ENCODE measurements at places on chromosomes 11 and 22.

DNA sequence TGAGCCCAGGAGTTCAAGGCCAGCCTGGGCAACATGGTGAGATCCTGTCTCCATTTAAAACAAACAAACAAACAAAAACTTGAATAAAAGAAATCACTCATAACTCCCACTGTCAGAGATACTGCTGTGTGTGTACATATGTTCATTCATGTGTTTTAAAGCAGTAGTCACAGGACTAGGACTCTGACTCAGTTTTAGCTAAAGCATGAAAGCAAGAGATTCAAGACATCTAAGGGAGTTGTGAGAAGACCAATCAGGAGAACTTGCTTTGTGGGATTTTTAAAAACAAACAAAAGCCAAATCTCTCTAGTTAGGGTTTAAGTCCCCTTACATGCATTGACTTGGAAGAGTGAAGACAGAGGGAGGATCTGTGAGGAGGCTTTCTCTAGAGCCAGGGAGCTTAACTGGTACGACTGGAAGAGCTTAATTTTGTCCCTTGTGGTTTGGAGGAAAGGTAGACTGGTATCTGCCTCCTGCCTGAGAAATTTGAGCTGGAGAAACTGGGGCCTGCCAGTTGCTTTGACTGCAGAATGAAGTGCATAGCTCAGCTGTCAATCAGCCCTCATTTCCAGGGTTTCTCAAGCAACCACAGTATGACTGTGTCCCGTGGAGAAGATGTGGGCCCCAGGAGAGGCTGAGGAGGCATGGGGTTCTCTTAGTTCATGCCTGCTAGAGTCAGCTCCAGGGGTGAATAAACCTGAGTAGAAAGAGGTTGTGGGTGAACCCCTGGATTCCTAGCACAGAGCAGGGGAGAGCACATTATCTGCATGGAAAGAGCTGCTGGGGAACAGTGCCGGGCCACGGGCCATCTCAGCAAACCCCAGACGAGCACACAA is 30.6 kb downstream of the EXPH5 start:
- peak; percentile 8 for DNase-seq

DNA sequence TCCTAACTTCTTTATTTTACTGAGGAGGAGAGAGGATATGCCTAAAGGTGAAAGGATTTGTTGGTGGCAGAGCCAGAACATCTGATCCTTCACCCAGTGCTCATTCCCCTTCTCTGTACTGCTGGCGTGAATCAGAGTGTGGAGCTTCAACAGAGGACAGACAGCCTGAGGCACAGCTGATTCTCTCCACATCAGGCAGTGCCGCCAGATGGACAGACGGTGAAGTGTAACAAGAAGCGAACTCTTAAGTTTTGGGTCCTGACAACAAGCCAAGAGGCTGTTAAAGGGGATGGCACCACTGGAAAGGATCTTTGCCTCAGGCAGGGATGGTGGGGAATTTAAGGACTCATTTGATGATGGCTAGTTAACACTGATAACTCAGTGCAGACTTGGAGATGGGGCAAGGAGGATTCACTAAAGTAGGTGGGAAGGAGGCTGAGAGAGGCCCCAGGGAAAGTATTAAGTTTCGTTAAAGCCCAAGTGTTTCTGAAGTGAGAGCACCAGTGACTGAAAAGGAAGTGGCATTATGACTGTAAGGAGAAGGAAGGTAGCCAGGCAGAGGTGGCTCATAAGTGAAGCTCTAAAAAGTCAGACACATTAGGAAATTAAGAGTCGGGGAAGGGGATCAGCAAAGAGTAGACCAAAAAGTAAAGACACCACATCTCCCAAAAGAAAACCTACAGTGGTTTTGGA is 81.3 kb downstream of the CLPB start:
- DNase-seq = peak; percentile 83

DNA sequence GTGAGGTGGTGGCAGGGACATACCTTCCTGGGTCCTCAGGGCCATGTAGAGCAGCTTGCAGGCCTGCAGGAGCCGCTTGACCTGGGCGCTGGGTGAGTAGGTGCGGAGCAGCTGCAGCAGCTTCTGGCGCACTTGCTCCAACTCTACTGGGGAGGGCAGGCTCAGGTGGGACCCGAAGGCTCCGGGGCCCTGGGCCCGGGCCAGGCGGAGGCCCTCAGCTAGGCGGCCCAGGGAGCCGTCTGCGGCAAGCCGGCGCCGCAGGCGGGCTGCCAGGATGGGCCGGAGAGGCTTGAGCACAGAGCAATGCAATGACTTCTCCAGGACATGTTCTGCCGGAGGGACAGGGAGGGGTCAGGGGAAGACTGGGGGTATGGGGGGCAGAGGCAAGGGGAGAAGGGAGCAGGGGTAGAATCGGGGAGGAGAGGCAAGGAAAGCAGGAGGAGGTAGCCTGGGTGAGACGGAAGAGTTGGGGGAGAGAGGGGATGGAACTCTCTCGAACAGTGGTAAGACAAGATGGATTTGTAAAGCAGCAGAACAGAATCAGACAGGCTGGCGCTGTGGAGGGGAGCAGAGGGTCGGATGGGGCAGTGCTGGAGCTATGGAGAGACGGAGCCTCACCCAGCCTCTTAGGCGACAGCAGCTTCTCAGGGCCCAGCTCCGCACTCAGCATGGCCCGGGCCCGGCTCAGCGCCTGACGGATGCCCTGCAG is 2.2 kb downstream of the RIN1 start:
- no peak for DNase-seq

- DNase-seq = no peak
These were observed 25.9 kb downstream of the PIWIL4 start for GRCh38 chr11:94593030-94593429.

DNA sequence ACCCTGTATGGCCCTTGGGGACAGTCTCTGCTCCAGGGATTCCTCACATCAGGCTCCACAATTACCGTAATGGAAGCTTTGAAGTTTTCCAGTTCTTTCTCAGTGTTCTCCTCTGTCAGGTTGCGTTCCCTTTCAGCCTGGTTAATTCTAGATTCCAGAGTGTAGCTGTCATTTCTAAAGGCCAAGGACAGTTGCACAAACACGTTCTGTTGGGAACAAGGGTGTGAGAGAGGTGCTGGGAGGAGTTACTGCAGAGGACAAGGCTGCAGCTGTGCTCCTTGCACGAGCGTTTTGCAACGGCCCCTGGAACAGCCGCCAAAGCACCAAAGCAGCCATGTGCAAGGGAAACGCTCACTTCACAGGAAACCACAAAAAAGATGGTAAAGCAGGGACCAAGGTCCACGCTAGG is 35.9 kb upstream of the LYVE1 start:
- peak; percentile 64 for DNase-seq

DNA sequence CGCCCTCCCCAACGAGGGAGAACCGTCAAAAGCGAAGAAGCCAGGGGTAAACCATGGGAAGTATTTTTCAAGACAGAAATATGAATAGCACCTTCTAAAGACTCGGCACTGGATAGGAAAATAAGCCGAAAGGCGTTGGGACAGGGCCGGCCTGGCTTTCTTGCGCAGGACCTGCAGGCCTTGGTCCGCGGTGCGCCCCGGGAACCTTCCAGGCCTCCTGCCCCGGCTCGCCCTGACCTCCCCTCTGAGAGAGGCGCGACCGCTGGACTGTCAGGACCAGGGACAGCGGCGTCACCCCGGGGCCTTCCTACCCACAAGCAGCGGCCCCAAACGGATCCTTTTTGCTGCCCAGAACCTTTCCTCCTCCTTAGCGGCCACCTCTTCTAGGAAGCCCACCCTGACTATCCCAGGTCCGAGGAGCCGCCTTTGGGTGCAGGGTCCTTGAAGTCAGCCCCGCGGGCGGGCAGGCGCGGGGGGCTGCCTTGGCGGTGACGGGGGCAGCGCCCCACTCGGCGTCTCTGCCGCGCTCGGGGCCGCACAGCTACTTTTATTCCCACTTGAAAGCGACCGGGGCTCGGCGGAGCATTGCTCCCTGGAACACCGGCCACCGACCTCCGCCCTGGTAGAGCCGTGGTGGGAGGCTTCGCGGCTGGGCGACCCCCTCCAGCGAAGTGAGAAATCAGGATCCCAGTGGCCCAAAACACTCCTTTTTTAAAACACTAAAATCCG is 650 bp upstream of the MAPK11 start:
- peak; percentile 62 for DNase-seq

GRCh38 chr11:81301166-81301830 is 1432.4 kb downstream of the FAM181B start:
- DNase-seq = no peak

DNA sequence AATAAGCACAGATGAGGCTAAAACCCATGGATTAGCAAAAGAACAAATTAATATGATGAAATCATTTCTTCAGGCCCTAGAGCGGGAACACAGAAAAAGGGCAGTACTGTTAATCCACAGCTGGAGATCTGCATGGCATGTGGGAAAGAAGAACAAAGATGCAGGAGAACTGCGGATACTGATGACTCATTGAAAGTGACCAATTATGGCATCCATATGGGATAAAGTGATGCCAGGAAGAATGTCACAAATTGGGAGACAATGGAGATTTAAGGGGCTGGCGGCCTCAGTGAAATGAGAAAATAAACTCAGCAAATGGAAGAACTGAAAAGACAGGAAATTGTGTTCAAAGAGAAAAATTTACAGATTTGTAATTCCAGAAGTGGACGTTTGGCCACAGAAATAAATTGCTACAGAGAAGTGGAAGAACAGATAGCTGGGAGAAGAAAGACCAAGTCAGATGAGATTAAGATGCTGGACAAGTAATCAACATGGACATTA is 39.4 kb downstream of the SIK3 start:
- peak; percentile 58 for DNase-seq

- no peak for DNase-seq
These were observed 3.3 kb upstream of the WNT7B start for GRCh38 chr22:45980268-45980570.

DNA sequence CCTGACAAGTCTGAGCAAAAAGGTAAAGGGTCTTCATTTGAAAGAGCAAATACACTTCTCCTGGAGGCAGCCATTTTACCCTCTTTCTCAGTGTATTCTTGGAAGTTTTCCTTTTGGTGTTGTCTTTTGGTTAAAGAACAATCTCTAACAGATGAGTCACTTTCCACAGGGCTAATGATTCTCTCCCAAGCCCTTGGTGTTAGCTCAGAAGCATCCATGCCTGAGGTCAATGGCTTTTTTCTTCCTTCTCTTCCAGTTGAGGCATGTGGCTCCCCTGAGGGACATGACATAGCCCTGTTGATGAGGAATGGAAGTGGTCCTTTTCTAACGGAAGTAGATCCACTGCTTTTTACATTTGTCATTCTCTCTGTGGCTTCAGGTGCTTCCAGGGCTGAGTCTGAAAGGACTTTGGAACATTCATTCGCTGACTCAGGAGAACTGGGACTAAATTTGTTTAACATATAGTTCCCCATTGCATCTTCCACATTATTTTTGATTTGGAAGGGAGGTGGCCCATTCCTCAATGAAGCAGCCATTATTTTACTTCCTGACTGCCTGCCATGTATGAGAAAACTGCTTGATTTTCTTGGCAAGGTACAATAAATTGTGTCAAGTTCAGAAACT is 13.8 kb upstream of the POGLUT3 start:
- peak; percentile 42 for DNase-seq

- DNase-seq = peak; percentile 20
These were observed at the start of gene SYT9 for GRCh38 chr11:7251836-7252682. Gene SYT9 (plus strand): TSS chr11:7251904. CDS start chr11:7252187, 283 bp downstream.

DNA sequence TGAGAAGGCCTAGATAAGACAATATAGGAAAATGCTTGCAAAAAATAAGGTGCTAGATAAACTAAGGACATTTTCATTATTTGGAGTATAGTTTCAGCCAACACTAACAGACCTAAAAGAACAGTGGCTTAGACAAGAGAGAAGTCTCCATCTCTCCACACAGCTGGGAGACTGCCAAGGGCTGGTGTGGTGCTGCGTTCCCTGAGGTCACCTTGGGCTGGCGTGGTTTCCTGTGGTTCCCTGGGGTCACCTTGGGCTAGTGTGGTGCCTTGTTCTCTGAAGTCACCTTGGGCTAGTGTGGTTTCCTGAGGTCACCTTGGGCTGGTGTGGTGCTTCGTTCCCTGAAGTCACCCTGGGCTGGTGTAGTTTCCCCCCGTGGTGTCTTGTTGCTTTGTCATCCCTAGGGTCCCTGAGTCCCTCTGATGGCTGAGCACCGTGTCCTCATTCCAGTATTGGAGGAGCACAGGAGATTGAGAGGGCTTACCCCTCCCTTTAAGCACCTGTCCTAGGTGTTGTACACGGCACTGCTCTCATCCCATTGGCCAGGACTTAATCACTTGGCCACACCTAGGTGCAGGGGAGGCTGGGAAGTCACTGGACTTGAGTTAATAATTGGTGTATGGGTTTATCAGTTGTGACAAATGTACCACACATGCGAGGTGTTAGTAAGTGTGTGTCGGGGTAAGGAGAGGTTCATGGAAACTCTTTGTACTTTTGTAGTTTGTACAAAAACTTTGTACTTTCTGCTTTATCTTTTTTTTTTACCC is 14.9 kb downstream of the SAMM50 start:
- no peak for DNase-seq

GRCh38 chr11:76728227-76728626 is 54.9 kb upstream of the TSKU start:
- no peak for DNase-seq

- DNase-seq = no peak
These were observed 11.5 kb downstream of the CHADL start for GRCh38 chr22:41229215-41229614.

- no peak for DNase-seq
These were observed 42.6 kb downstream of the TST start for GRCh38 chr22:36976606-36977005.

GRCh38 chr11:6911948-6912347 is 8.9 kb upstream of the OR2D3 start:
- DNase-seq = peak; percentile 34

DNA sequence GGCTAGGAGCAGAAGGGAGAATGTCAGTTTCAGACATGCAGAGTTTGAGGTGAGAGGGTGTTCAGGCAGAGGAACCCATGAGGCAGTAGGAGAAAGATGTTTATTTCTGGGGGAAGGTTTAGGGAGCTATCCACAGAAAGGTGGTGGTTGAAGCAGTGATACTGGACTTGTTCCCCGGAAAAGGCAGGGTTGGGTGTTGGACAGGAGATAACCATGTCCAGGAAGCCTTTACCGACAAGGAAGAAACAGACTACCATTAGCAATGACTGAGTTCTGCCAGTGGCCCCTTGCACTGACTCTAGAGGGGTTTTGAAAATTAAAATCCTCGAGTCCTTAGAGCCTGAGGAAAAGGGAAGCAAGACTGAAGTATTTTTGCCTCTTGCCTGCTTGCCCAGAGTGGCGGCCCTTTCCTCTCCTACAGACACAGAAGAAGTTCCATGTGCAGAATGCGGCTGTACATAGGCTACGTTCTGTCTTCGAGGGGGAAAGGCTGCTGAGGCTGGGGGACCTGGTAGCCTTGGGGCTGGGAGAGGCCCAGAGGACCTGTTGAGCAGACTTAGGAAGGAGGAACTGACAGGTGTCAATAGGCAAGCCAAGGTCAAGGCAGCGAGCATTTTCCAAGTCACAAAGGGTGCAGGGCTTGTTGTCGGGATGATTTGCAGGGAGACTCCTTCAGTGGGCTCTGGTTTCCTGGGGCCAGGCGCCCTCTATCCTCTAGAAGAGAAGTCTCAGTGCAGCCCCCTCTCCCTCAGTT is 146.7 kb downstream of the LDLRAD3 start:
- no peak for DNase-seq

- no peak for DNase-seq
These were observed 8.7 kb downstream of the PTH start for GRCh38 chr11:13486926-13487660.

- DNase-seq = no peak
These were observed 60.5 kb downstream of the NAT10 start for GRCh38 chr11:34165786-34166555.
